ENCODE measurements at places on chromosomes 7 and 10. TPM values are rescaled to one million over a fixed set of nuclear protein-coding genes. Genes with fewer than 3 reads are reported as not detected.

Gene UBTD1
- 24.3 TPM for total RNA-seq

Gene PPP1R3C
- total RNA-seq: 2.2 TPM

Gene FANK1
- 4.1 TPM for total RNA-seq

Gene OR2A5
- total RNA-seq: not detected
